B cell (primary cell): ENCODE measurements at places on chromosomes 11 and 22. TPM values are rescaled to one million over a fixed set of nuclear protein-coding genes. Genes with fewer than 3 reads are reported as not detected.

DNA sequence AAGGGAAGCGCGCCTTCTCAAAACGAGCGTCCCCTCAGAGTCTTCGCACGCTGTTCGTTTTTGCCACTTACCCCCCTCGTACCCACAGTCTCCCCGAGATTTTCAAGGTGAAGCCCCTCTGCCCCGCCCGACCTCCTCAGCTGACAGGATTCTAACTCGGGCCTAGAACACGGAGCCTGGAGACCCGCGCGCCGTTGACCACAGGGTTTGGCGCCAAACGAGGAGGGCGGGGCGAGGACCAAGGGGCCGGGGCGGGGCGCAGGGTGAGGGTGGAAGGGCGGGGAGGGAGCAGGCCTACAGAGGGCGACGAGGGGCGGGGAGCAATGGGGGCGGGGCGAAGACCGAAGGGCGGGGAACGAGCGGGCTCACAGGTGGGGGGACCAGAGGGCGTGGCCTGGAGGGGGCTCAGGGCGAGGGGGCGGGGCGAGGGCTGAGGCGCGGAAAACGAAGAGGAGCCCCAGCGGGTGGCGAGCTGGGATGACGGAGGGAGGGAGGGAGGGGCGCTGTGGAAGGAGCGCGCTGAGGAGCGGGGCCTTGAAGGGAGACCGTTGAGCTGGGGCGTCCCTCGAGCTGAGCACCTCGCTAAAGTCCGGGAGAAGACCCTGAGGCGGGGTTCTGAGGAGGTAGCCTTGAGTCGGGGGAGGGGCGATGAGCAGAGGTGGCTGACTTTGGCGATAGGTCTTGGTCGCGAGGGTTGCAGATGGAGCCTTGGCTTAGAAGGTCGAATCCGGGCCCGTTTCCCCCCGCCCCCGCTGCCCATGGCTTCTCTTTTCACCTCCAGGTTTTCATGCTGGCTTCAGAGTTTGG lies at the start of gene DMC1:
Gene DMC1, minus strand, starts transcription at position 212 of the 807 bp plus-strand sequence. CDS start 1,927 bp downstream, outside the sequence.
- H3K4me3 ChIP-seq = peak within 1 kb of the TSS; percentile 81
- no peaks in the 10 kb centered on the region for H3K27me3 ChIP-seq
- H3K36me3 ChIP-seq = no peaks in the 10 kb centered on the region
- H3K4me1 ChIP-seq = peaks cover 18% of the 10 kb centered on the region

DNA sequence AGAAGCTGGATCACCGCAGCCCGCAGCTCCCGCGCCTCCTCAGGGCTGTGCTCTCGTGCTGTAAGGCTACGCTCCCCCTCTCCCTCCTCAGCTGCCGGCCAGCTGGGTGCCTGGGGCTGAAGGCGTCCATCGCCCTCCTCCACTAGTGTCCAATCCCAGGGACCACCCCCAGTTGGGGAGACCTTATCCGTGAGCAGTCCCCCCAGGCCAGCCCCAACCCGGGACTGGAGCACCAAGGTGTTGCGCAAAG lies 1.2 kb downstream of the AP5B1 start:
- peak overlapping the region; percentile 76 for H3K4me3 ChIP-seq
- no peak for DNase-seq
- H3K27ac ChIP-seq = no peak overlapping the region
- no peaks in the 10 kb centered on the region for H3K27me3 ChIP-seq
- H3K4me1 ChIP-seq = peaks cover 18% of the 10 kb centered on the region

- no peaks in the 10 kb centered on the region for H3K4me1 ChIP-seq
- no peak overlapping the region for H3K27ac ChIP-seq
- DNase-seq = no peak
- H3K27me3 ChIP-seq = no peaks in the 10 kb centered on the region
These were observed 126.3 kb downstream of the KIRREL3 start for GRCh38 chr11:126874276-126874675.

DNA sequence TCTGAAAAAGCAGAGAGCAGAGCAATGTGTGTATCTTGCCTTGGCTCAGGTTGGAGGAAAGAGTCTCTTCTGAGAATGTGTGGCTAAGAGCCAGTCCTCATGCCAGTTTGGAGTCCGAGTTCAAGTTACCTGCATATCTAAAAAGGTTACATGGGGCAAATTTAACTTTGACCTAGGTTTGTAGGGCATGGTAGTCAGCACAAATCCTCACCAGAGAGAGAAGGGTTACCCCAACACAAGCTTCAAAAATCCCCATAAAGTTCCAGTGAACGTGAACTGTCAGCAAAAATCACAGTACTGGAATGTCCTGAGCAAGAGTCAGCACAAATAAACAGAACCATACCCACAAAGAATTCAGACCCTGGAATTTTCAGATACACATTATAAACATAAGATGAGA lies 13.8 kb downstream of the SDHD start:
- no peak overlapping the region for H3K4me3 ChIP-seq
- no peak for DNase-seq
- peaks cover 9% of the 10 kb centered on the region for H3K36me3 ChIP-seq
- H3K4me1 ChIP-seq = no peaks in the 10 kb centered on the region
- no peak overlapping the region for H3K27ac ChIP-seq

TMEM86A gene
- 0.58 and 1.1 TPM in 2 replicates for total RNA-seq

KCNQ1OT1 gene
- 0.89 and 0.95 TPM in 2 replicates for total RNA-seq

GRCh38 chr11:101727451-101727850 lies 143.6 kb upstream of the TRPC6 start:
- no peak for DNase-seq
- no peak overlapping the region for H3K27ac ChIP-seq
- H3K4me3 ChIP-seq = no peak overlapping the region
- H3K4me1 ChIP-seq = no peaks in the 10 kb centered on the region
- H3K27me3 ChIP-seq = no peaks in the 10 kb centered on the region
- no peaks in the 10 kb centered on the region for H3K36me3 ChIP-seq

GRCh38 chr11:31826536-31827438 lies 15.7 kb upstream of the PAX6 start:
- H3K36me3 ChIP-seq = no peaks in the 10 kb centered on the region
- H3K27me3 ChIP-seq = peaks cover 66% of the 10 kb centered on the region
- DNase-seq = peak; percentile 18
- H3K4me3 ChIP-seq = no peak overlapping the region
- no peaks in the 10 kb centered on the region for H3K4me1 ChIP-seq

OR5AL1 gene
- not detected in 2 replicates for total RNA-seq

DNA sequence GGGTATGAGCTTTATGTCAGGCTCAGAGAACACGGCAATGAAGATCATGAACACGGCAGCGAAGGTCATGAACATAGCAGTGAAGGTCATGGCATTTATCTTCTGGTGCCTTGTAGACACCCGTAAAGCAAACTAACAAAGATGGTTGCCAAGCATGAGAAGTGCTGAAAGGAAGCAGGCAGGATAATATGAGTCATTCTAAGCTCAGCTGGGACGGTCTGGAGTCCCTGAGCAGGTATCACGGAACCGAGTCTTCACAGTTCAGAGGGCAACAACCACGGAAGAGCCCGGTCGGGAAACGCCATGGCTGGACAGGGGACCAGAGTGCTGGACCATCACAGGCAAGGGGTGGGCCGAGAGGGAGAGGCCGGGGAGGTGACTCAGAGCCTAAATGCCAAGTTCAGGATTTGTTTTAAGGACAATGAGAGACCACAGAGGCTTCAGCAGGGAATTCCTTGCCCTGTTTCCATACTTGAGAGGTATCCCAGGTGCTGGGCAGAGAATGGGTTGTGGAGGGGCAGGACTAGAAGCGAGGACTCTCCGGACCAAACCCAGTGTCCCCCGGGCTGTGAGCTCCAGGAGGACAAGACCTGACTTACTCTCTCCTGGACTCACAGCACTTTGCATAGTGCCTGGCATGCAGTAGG lies 13.1 kb upstream of the MS4A10 start:
- peaks cover 11% of the 10 kb centered on the region for H3K4me1 ChIP-seq
- H3K27me3 ChIP-seq = peaks cover 3% of the 10 kb centered on the region
- DNase-seq = no peak
- H3K27ac ChIP-seq = no peak overlapping the region
- no peaks in the 10 kb centered on the region for H3K36me3 ChIP-seq
- H3K4me3 ChIP-seq = no peak overlapping the region

DNA sequence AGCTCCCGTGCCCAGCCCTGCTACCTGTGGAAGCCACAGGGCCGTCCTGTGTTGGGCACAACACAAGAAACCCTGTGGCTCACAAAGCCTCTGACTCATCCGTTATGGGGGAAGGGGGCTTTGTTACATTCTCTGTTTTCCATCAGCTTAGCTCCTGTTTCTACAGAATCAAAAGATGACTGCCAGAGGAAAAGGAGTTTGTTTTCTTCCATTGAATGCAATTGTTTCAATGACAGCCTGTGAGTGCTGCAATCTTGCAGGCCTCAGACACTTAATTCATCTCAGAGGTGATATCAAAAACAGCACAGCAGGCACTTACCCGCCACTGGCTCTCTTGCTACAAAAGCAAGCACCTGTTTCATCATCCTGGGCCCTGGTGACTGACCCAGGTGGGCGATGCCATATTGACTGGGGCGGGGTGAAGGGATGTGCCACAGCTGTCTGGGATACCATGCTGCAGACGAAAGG lies 194.3 kb downstream of the OPCML start:
- H3K4me3 ChIP-seq = no peak overlapping the region
- no peak for DNase-seq
- H3K36me3 ChIP-seq = no peaks in the 10 kb centered on the region
- H3K27me3 ChIP-seq = no peaks in the 10 kb centered on the region
